ENCODE measurements at places on chromosomes 6 and 20. TPM values are rescaled to one million over a fixed set of nuclear protein-coding genes. Genes with fewer than 3 reads are reported as not detected.

Gene KHDC1
- 1.7 TPM for total RNA-seq

Gene EYS
- total RNA-seq, result 0.26 TPM

Gene TRIM15
- not detected for total RNA-seq

Gene TRIM40
- total RNA-seq, result not detected

Gene PNRC1
- 32.8 TPM for total RNA-seq

Gene ADGB
- total RNA-seq, result not detected

Gene NKAPL
- total RNA-seq, result 0.79 TPM

Gene KCNK5
- total RNA-seq, result 0.26 TPM

Gene TJAP1
- 6.1 TPM for total RNA-seq

Gene RAE1
- total RNA-seq, result 21.6 TPM

Gene LTA
- total RNA-seq, result not detected

Gene ANKEF1
- 5.2 TPM for total RNA-seq

Gene UTRN
- 101 TPM for total RNA-seq

Gene PHACTR3
- 32.0 TPM for total RNA-seq

Gene SLC35D3
- under 0.01 TPM for total RNA-seq

Gene KCNQ2
- total RNA-seq, result not detected

Gene OCSTAMP
- total RNA-seq, result not detected

Gene AVP
- not detected for total RNA-seq

Gene GSTA3
- total RNA-seq, result not detected

Gene PACRG
- under 0.01 TPM for total RNA-seq

Gene CNKSR3
- total RNA-seq, result 2.6 TPM

Gene SLC4A11
- 3.2 TPM for total RNA-seq

Gene CLVS2
- total RNA-seq, result not detected

Gene KIF25
- total RNA-seq, result not detected

Gene C6orf52
- 2.1 TPM for total RNA-seq

Gene ATG5
- 76.0 TPM for total RNA-seq

Gene TTLL9
- total RNA-seq, result under 0.01 TPM

Gene ZSCAN23
- total RNA-seq, result 2.4 TPM

Gene BEND6
- total RNA-seq, result 0.53 TPM

Gene SF3B5
- 113 TPM for total RNA-seq

Gene TINAG
- not detected for total RNA-seq

Gene CD93
- total RNA-seq, result under 0.01 TPM

Gene SCAND1
- total RNA-seq, result 31.9 TPM

Gene PCED1A
- 17.9 TPM for total RNA-seq

Gene CRYBG1
- total RNA-seq, result 45.0 TPM

Gene SLC22A7
- not detected for total RNA-seq

Gene DCBLD1
- 64.8 TPM for total RNA-seq

Gene RIN2
- 45.8 TPM for total RNA-seq

Gene SNAP25
- not detected for total RNA-seq

Gene NRN1
- total RNA-seq, result not detected

Gene SYNCRIP
- 66.6 TPM for total RNA-seq

Gene PLA2G7
- total RNA-seq, result not detected

Gene INSM1
- not detected for total RNA-seq

Gene ID1
- 930 TPM for total RNA-seq

Gene GLP1R
- total RNA-seq, result not detected

Gene TSPO2
- total RNA-seq, result not detected

Gene ABHD12
- 33.0 TPM for total RNA-seq

Gene SNRPB2
- total RNA-seq, result 47.7 TPM

Gene HNF4A
- not detected for total RNA-seq

Gene FOXA2
- total RNA-seq, result 6.8 TPM

Gene HIVEP2
- total RNA-seq, result 14.0 TPM
